ENCODE measurements at places on chromosomes 6 and 20. TPM values are rescaled to one million over a fixed set of nuclear protein-coding genes. Genes with fewer than 3 reads are reported as not detected.

DNA sequence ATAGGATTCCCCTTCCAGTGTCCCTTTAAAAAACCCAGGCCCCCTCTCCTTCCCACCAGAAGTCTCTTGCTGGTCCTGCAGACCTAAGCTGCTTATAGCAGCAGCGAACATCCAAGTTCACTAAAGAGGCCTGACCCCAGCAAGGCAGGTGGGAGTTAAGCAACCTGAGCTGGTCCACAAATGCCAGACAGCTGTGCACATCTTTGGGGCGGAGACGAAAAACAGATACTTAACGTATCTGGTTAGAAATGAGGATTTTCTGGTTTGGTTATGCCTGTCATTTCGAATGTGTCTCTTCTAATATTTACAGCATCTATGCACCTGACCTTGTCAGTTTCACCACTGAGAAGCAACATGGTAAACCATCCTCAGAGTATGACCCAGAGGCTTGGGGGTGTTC is 87.8 kb downstream of the SLC2A10 start:
- DNase-seq, result no peak

DNA sequence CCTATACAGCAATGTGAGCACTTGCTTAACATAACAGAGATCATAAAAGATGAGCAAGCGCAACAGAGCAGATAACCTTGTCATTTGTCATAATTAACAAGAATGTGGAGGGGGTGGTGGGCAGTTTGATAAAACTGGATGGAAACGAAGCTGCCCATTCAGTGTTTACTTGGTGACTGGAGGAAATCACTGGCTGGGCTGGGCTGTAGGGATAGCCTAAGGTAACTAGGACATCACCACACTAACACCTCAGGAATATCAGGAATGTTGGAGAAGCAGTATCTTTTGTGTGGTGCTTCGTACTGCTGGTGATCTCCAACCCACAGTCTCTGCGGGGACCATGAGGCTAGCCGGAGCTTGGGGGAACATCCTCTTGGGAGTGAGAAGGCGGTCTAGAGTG is 218.4 kb downstream of the HIVEP2 start:
- DNase-seq, result no peak

DNA sequence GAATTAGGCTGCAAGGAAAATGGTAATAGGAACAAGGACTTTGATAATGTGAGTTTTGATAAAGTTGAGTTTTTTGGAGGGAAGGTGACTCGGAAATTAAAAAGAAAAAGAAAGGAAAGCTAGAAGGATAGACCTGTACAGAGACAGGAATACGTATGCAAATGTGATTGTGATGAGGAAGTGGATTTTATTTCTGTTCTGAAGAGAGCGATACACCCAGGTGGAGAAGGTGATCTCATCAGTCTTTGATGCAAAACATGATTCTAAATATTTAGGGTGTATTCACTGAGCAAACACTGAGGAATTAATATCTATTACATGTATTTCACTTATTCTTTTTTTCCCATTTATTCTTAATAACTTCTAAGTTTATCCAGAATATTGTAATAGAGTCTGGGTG is 9.2 kb upstream of the PLEKHG1 start:
- no peak for DNase-seq

DNA sequence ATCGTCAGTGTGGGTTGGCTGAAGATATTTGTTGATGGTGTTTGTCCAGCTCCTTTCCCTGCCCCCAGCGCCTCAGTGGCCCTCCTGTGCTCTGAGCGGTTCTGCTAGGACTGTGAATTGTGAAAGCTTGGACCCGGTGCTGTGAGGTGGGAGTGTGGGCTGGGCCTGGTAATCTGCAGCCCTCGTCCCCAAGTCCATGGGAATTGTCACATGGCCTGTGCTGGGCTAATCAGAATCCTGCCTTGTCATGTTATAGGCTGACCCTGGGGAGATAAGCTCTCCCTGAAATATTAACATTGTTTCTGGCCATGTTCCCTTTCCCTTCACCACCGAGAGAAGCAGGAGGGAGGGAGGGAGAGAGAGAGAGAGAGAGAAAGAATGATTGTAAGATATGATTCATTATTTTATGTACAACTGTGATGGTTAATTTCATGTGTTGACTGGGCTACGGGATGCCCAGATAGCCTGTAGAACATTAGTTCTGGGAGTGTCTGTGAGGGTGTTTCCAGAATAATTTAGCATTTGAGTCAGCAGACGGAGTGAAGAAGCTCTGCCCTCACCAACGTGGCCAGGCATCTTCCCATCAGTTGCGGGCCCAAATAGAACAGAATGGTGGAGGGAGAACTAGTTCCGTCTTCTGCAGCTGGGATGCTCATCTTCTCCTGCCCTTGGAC is 62.4 kb downstream of the TFAP2C start:
- no peak for DNase-seq

DNA sequence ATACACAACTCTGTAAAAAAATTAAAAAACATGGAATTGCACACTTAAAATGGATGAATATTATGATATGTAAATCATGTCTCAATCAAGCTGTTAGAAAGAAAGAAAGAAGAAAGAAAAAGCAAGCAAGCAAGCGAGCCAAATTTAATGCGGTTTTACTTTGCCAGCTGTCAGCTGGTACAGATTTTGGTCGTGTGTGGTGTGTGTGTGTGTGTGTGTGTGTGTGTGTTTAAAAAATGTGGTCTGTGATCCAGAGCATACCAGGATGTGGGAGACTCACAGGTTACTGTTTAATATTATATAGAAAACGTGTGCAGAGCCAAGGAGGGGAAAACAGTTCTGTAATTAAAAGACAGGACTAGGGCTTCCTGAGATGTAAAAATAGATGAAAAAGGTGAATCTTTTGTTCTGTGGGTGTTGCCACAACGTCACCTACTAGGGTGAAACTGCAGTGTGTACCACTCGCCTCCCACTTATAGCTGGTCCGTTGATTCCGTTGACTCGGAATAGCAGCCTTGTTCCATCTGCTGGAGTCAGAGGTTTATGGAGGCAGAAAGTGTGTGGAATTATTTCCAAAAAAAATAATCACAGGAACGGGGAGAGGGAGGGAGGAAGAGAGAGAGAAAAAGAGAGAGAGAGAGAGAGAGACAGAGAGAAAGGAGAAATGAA is 197.7 kb downstream of the BCAS1 start:
- DNase-seq, result no peak

- DNase-seq, result no peak
Measured at GRCh38 chr6:155024391-155025027, 29.4 kb downstream of the TIAM2 start.

CUL9 gene
- total RNA-seq, result 40.9 TPM

STX11 gene
- total RNA-seq, result 0.83 TPM

ZHX3 gene
- total RNA-seq, result 18.7 TPM

All from uterus (tissue), 4 donors.